Activated T-cell treated with anti-CD3 and anti-CD28 coated beads, Interleukin-2, amount 50 U/mL, for 72 hours (primary cell): ENCODE measurements at places on chromosomes 7 and 10. TPM values are rescaled to one million over a fixed set of nuclear protein-coding genes. Genes with fewer than 3 reads are reported as not detected.

Gene CTTNBP2
- total RNA-seq: not detected

Gene LGI1
- not detected for total RNA-seq

Gene CALHM3
- not detected for total RNA-seq

Gene STRIP2
- 79.2 TPM for total RNA-seq

Gene VIPR2
- 3.0 TPM for total RNA-seq

Gene TAS2R4
- 1.4 TPM for total RNA-seq

Gene HTR7
- total RNA-seq: 0.10 TPM

Gene ZYX
- 129 TPM for total RNA-seq

DNA sequence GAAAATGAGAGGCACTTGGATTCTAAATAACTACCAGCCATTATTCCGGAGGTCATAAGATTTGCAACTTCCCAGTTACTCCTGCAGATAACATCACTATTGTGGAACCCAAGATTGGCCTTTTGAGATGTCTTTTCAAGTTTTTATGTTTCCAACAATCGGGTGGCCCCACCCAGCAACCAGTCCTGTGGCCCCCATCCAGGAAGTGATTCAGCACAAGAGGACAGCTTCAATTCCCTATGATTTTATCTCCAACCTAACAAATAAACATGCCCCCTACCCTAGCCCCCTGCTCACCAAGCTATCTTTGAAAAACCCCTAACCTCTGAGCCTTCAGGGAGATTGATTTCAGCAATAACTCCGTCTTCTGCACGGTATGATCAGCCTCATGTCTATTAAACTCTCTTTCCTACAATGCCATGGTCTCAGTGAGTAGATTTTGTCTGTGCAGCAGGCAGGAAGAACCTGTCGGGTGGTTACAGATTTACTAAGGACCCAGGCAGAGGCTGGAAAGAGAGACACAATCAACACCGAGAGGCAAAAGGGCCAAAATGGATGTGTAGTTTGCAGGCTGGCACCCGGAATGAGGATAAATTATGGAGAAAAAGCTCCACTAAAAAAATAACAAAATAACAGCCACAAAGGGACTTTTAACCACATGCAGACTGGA lies 83.9 kb upstream of the UNC5B start:
- no peaks in the 10 kb centered on the region for H3K36me3 ChIP-seq
- peaks cover 7% of the 10 kb centered on the region for H3K4me1 ChIP-seq
- DNase-seq: no peak
- H3K27me3 ChIP-seq: peaks cover 40% of the 10 kb centered on the region
- no peak overlapping the region for H3K4me3 ChIP-seq
- no peak overlapping the region for H3K27ac ChIP-seq

GRCh38 chr7:155588468-155588998 lies 42.2 kb upstream of the CNPY1 start:
- no peaks in the 10 kb centered on the region for H3K4me1 ChIP-seq
- DNase-seq: no peak
- no peaks in the 10 kb centered on the region for H3K36me3 ChIP-seq

- no peak overlapping the region for H3K27ac ChIP-seq
- peaks cover 5% of the 10 kb centered on the region for H3K27me3 ChIP-seq
- DNase-seq: no peak
- H3K36me3 ChIP-seq: no peaks in the 10 kb centered on the region
- H3K4me1 ChIP-seq: peaks cover 10% of the 10 kb centered on the region
Measured at GRCh38 chr7:37709631-37710509, 26.3 kb downstream of the GPR141 start.

DNA sequence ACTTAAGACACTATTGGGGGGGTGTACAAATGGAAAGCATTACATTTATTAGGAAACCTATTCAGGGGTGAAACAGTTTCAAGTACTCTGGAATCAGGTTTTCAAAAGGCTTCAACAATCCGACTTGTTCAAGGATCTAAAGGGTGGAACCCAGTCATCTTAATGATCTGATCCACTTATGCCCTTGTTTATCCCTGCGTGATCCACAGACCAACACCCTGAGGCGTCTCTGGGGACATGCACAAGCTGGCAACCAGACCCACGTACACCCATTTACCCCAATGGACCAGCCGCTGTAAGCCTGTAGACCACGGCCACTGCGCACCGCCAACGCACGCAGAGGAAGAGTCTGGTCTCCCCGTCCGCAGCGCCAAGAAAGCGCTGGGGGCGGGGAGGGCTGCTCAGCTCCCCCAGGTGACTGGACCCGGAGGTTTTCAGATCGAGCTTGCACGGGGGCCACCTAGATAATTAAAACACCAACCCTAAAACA lies 13.4 kb downstream of the HNRNPF start:
- H3K36me3 ChIP-seq: peaks cover 45% of the 10 kb centered on the region
- peaks cover 80% of the 10 kb centered on the region for H3K4me1 ChIP-seq
- DNase-seq: peak; percentile 47
- H3K27me3 ChIP-seq: no peaks in the 10 kb centered on the region
- H3K27ac ChIP-seq: peak overlapping the region; percentile 69

DNA sequence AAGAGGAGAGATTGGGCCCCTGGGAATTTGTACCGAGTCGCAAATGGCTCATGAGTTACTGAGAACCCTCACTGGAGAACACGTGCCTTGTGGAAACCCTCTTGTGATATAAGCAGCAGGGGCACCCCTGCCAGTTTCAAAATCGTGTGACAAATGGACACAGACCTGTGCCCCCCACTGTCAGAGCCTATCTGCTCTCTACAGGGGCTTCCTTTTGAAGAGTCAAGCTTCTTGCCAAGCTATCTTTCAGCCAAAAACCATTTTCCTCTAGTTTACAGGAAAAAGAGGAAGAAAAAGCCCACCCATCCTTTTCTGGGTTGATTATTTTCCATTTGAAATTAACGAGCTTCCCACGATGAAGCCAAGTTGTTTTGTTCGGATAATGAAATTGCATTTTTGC lies 64.1 kb upstream of the MPP7 start:
- no peak overlapping the region for H3K27ac ChIP-seq
- no peaks in the 10 kb centered on the region for H3K27me3 ChIP-seq
- H3K4me1 ChIP-seq: peaks cover 52% of the 10 kb centered on the region
- DNase-seq: no peak

DNA sequence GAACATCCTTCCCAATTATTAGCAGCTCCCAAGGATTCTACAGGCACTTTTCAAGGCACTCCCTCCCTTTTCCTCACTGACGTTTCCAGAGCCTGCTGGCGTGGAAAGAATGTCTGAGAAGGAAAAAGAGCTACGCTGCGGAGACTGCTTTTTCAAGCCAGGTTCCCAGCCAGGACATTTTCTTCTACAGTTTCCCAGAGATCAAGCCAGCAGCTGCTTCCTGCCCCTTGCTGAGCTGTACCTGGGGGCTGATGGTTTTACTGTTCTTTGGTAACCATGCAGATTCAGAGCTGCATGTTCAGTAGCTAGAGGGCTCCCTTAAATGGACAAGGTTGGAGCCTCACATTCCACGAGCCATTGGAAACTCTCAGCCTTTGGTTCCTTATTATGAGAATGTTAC lies 133.4 kb downstream of the EVX1 start:
- H3K4me3 ChIP-seq: no peak overlapping the region
- no peaks in the 10 kb centered on the region for H3K4me1 ChIP-seq
- no peak overlapping the region for H3K27ac ChIP-seq
- peaks cover 27% of the 10 kb centered on the region for H3K27me3 ChIP-seq
- no peak for DNase-seq

GRCh38 chr7:18343047-18343446 lies 152.5 kb upstream of the HDAC9 start:
- DNase-seq: no peak
- H3K4me1 ChIP-seq: no peaks in the 10 kb centered on the region
- H3K36me3 ChIP-seq: peaks cover 4% of the 10 kb centered on the region
- H3K27ac ChIP-seq: no peak overlapping the region
- no peaks in the 10 kb centered on the region for H3K27me3 ChIP-seq
- H3K4me3 ChIP-seq: no peak overlapping the region

GRCh38 chr7:104414216-104414615 lies 85.8 kb downstream of the LHFPL3 start:
- DNase-seq: no peak
- H3K27ac ChIP-seq: no peak overlapping the region
- no peaks in the 10 kb centered on the region for H3K27me3 ChIP-seq
- H3K4me3 ChIP-seq: no peak overlapping the region
- no peaks in the 10 kb centered on the region for H3K4me1 ChIP-seq

- no peak overlapping the region for H3K4me3 ChIP-seq
- no peak for DNase-seq
Measured at GRCh38 chr10:120628197-120628596, 171.2 kb downstream of the PLPP4 start.

- no peak for DNase-seq
- no peak overlapping the region for H3K27ac ChIP-seq
- H3K27me3 ChIP-seq: no peaks in the 10 kb centered on the region
- H3K36me3 ChIP-seq: no peaks in the 10 kb centered on the region
Measured at GRCh38 chr7:18268571-18268970, 227.0 kb upstream of the HDAC9 start.

DNA sequence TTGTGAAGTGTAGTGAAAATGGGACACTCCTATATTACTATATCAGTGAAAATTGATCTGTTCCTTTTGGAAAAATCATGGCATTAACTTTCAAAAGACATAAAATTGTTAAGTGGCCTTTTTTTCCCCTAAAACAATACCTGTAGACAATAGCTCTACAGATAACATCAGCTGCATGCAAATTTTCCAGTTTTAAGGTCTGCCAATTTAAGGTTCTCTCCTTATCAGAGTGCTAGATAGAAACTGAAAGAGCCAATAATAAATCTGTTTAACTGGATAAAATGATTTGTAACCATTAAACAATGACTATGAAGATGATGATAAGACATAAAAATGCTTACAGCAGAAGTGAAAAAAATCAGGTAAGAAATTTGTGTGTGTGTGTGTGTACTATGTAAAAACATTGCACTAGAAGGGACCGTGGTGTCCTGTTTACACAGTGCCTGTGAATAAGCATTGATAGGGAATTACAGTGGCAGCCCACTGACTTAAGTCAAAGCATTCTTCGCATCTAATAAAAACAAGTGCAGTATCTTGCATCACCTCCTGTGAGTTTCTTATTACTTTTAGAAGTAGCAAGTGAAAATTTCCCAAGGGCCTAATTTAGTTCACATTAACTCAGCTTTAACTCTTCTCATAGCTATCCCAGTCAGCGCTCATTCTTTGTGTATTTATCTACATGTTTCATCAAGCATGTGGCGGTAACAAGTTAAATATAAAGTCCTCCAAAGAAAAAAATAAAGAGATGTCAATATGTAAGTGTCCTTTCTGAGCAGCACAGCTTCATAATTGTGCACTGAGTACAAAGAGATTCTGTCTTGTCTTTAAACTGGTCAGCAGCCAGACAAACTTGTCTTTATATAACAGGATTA lies 261.9 kb downstream of the ARL4A start:
- no peak overlapping the region for H3K27ac ChIP-seq
- H3K27me3 ChIP-seq: no peaks in the 10 kb centered on the region
- no peaks in the 10 kb centered on the region for H3K36me3 ChIP-seq
- no peak overlapping the region for H3K4me3 ChIP-seq
- DNase-seq: no peak

- no peak for DNase-seq
- no peaks in the 10 kb centered on the region for H3K36me3 ChIP-seq
- H3K27me3 ChIP-seq: no peaks in the 10 kb centered on the region
- peaks cover 12% of the 10 kb centered on the region for H3K4me1 ChIP-seq
- H3K27ac ChIP-seq: no peak overlapping the region
- H3K4me3 ChIP-seq: peak overlapping the region; percentile 31
Measured at GRCh38 chr7:138926241-138926612, 55.0 kb downstream of the KIAA1549 start.

GRCh38 chr10:18417950-18418527 lies 233.3 kb downstream of the NSUN6 start:
- H3K4me1 ChIP-seq: no peaks in the 10 kb centered on the region
- no peak overlapping the region for H3K4me3 ChIP-seq
- H3K27ac ChIP-seq: no peak overlapping the region
- no peak for DNase-seq

GRCh38 chr7:137020351-137020750 lies 151.9 kb downstream of the CHRM2 start:
- no peak overlapping the region for H3K27ac ChIP-seq
- H3K4me1 ChIP-seq: no peaks in the 10 kb centered on the region
- no peak for DNase-seq
- no peaks in the 10 kb centered on the region for H3K27me3 ChIP-seq

DNA sequence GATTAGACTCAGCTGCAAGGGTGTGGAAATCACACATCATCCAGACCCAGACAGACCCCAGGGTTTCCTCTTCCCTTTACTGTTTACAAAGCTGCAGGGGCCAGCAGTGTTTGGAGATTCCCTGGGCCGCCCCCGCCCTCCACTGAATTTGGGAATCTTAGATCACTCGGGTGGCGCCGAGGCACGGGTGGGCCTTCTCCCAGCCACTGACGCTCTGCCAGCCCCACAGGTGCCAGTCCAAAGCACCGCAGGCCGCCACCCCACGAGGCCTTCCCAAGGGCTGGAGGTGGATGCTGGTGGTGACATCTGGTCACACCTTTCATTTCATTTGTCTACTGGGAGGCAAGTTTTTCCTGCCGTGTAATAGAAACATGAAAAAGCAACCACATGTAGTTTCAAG lies 439.4 kb upstream of the FOXK1 start:
- no peaks in the 10 kb centered on the region for H3K4me1 ChIP-seq
- H3K36me3 ChIP-seq: no peaks in the 10 kb centered on the region
- DNase-seq: no peak
- no peak overlapping the region for H3K4me3 ChIP-seq
- no peaks in the 10 kb centered on the region for H3K27me3 ChIP-seq

GRCh38 chr10:51029172-51029641 lies 45.1 kb upstream of the PRKG1 start:
- no peaks in the 10 kb centered on the region for H3K36me3 ChIP-seq
- no peak for DNase-seq
- H3K4me1 ChIP-seq: no peaks in the 10 kb centered on the region
- no peak overlapping the region for H3K4me3 ChIP-seq
- H3K27ac ChIP-seq: no peak overlapping the region

DNA sequence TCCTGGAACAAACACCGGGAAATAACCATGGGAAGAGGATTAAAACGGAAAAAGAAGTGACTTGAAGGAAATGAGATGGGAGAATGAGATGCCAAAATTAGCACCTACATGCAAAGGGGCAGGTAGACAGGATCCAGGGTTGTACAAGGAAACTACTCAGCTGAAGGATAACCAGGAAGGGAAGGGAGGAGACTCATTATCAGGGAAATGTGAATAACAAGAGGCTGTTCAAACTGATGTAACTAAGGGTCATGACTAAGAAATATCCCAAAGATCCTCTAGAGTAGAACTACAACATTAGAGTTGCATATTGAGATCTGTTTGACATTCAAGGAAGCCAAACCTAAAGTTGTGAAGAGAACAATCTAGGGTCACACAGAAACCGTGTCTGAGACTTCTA lies 166.2 kb upstream of the SP8 start:
- no peaks in the 10 kb centered on the region for H3K36me3 ChIP-seq
- no peak overlapping the region for H3K4me3 ChIP-seq
- no peaks in the 10 kb centered on the region for H3K4me1 ChIP-seq
- DNase-seq: no peak

- H3K36me3 ChIP-seq: no peaks in the 10 kb centered on the region
- peaks cover 2% of the 10 kb centered on the region for H3K4me1 ChIP-seq
- DNase-seq: no peak
- H3K27me3 ChIP-seq: peaks cover 61% of the 10 kb centered on the region
- H3K4me3 ChIP-seq: no peak overlapping the region
Measured at GRCh38 chr10:3208481-3209406, 36.2 kb upstream of the PITRM1 start.
